ENCODE measurements at places on chromosomes 5 and 9.

- DNase-seq, result no peak
Measured at GRCh38 chr5:142902186-142902965, 132.2 kb downstream of the ARHGAP26 start.

GRCh38 chr9:6877671-6878161 is 119.9 kb downstream of the KDM4C start:
- no peak for DNase-seq

- DNase-seq, result no peak
Measured at GRCh38 chr5:73464016-73464745, 15.6 kb upstream of the FOXD1 start.

DNA sequence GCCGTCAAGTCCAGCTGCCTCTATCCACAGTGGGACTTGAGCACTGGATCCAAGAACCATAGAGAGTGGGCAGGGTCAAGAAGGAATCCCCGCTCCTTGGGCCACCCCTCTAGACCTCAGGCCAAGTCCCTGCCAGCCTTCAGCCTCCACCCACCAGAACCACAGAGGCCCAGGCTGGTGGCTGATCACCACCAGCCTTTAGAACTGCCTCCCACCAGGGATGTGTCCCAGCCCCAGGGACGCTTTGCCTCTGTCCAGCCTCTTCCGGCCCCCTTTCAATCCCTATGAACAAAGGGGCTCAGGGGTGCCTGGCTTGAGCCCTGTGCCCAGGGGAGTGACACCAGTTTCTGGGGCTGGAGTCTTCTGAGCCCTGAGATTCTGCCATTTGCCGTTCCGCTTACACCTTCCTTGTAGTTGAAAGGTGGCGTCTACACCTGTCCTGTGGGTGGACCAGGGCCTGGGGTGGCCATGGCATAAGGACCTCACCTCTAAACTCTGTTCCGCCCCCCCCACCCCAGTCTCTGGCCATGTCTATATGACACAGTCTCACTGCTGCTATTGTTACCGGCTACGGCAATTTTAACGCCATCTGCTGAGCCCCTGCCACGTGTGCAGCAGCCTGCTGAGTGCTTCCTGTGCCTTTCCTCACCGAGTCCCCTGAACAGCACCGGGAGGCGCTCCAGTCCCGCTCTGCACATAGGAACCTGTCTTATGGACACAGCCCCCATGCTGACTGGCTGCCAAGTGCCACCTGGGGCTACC is 35.7 kb upstream of the ORM1 start:
- no peak for DNase-seq

- peak; percentile 47 for DNase-seq
Measured at GRCh38 chr5:81247441-81247972, 14.4 kb downstream of the CKMT2 start.

DNA sequence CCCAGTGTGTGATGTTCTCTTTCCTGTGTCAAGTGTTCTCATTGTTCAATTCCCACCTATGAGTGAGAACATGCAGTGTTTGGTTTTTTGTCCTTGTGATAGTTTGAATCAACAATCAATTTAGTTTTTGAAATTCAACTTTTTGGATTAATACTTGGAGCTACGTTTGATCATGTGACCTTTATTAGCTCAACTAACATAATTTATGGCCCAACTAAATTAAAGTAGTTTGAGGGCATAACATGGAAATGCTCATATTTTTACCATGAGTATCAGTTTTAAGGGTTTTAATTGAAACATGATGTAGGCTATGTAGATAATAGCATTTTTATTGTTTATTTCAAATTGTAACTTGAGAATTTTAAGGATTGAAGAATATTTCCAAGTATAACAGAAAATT is 168.0 kb downstream of the CCDC171 start:
- DNase-seq, result no peak

DNA sequence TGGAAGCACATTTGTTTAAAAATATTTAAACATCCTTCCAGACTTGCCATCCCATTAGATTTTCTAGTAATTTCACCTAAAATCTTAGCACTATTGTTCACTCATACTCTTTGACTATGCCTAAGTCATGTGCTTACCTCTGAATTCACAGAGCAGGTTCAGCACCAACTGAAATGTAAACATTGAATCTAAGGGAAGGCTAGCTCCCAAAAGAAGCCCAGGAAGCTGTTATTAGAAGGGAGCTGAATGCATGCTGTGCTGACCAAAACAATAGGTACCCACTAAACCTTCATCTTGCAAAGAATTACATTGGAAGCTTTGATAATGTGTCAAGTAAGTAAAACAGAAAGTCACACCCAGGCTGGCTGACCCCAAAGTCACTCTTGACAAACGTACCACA is 571.3 kb downstream of the GABRG2 start:
- DNase-seq, result no peak

Measured in neuronal stem cell (in vitro differentiated cells).